ENCODE measurements at places on chromosomes 16 and 17.

DNA sequence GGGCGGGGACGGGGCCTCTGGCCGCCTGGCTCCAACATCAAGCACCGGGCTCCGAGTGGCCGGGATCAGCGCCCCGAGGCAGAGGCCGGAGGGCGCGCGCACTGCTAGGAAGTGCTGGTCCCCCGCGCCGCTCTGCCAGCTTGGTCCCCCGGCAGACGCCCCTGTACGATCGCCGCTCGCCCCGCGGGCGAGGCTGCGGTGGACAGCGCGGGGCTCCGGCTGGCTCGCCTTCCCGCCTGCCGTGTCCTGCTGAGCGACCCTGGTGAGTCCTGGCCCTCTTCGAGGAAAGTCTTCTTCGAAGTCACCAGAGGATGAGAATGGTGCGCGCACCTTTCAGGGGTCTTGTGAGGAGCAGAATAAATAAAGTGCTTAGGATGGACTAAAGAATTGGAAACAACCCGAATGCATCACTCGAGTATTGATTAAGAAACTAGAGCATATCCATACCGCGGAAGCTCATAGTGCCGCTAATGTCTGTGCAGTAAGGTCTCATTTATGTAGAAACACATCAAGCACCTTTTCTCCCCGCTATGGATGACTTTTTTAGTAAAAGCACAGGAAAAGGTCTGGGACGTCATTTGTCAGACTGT, 392 bp downstream of the ZNF213 start:
- H3K4me1 ChIP-seq, result peaks cover 28% of the 10 kb centered on the region
- DNase-seq, result no peak
- no peaks in the 10 kb centered on the region for H3K27me3 ChIP-seq
- H3K36me3 ChIP-seq, result peaks cover 11% of the 10 kb centered on the region
- H3K4me3 ChIP-seq, result peak overlapping the region; percentile 91
- peak overlapping the region; percentile 76 for H3K27ac ChIP-seq

- peaks cover 19% of the 10 kb centered on the region for H3K27me3 ChIP-seq
- H3K4me3 ChIP-seq, result no peak overlapping the region
- no peak overlapping the region for H3K27ac ChIP-seq
- H3K4me1 ChIP-seq, result peaks cover 15% of the 10 kb centered on the region
- DNase-seq, result no peak
- H3K36me3 ChIP-seq, result no peaks in the 10 kb centered on the region
Measured at GRCh38 chr16:79765901-79766394, 165.4 kb upstream of the MAF start.

- no peak for DNase-seq
- H3K4me1 ChIP-seq, result peaks cover 17% of the 10 kb centered on the region
- no peak overlapping the region for H3K27ac ChIP-seq
- no peaks in the 10 kb centered on the region for H3K27me3 ChIP-seq
- no peak overlapping the region for H3K4me3 ChIP-seq
Measured at GRCh38 chr16:1674751-1675664, 3.1 kb upstream of the JPT2 start.

DNA sequence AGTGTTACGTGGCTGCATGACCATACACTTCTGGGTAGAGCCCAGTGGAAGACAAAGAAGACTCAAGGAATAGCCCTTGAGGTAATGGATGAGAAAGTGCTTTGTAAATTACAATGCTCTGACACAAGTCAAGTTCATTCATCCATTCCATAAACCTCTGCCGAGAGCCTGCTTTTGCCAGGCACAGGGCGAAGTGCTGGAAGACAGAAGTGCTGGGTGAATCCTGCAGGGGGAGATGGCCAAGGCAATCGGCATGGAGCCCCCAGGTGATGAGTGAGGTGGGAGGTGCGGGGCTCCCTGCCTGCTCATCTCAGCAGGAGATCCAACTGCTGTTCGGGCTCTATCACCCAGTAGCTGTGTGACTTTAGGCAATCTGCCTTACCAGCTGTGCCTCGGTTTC, 2.8 kb upstream of the SOCS3 start:
- peaks cover 31% of the 10 kb centered on the region for H3K4me1 ChIP-seq
- DNase-seq, result no peak
- peaks cover 21% of the 10 kb centered on the region for H3K27me3 ChIP-seq
- H3K4me3 ChIP-seq, result no peak overlapping the region

GRCh38 chr17:59963738-59964481, 630 bp downstream of the RNFT1 start:
- H3K27me3 ChIP-seq, result no peaks in the 10 kb centered on the region
- H3K4me3 ChIP-seq, result peak overlapping the region; percentile 79
- H3K4me1 ChIP-seq, result peaks cover 25% of the 10 kb centered on the region

Data from activated naive CD8-positive, alpha-beta T cell treated with anti-CD3 and anti-CD28 coated beads, Interleukin-2, amount 50 U/mL, for 24 hours (primary cell).